ENCODE measurements at places on chromosomes 6 and 20.

GRCh38 chr6:155890409-155890808 is 434.8 kb upstream of the NOX3 start:
- no peak for DNase-seq

DNA sequence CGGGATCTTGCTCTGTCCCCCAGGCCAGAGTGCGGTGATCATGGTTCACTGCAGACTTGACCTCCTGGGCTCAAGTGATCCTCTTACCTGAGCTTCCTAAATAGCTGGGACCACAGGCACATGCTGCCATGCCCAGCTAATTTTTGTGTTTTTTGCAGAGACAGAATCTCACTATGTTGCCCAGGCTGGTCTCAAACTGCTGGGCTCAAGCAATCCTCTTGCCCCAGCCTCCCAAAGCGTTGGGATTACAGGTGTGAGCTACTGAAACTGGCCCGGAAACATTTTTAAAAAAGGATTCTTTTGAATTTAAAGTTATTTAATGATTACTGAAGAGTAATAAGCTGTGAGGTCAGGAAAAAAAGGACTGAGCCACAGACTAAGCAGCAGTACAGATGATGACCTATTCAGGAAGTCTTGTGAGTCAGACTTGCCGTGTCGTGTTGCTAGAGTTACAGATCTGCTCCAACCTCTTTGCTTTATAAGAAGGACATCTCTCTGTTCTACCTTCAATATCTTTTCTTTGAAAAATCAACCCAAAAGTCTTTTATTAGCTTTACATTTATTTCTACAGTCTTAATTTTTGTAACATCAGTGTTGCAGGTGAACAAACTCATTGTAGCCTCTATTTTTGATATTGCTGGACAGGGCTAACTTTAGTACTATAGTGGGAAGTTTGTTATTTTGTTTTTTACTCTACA is 108.7 kb downstream of the NCOA3 start:
- DNase-seq = peak; percentile 57

GRCh38 chr20:43751167-43752050 is 24.6 kb upstream of the GTSF1L start:
- peak; percentile 89 for DNase-seq

GRCh38 chr6:139313229-139313628 is 21.4 kb upstream of the TXLNB start:
- DNase-seq = no peak

GRCh38 chr6:148703900-148704299 is 42.9 kb upstream of the UST start:
- DNase-seq = no peak

- no peak for DNase-seq
Observed at GRCh38 chr6:81838724-81839426, 86.4 kb upstream of the TENT5A start.

DNA sequence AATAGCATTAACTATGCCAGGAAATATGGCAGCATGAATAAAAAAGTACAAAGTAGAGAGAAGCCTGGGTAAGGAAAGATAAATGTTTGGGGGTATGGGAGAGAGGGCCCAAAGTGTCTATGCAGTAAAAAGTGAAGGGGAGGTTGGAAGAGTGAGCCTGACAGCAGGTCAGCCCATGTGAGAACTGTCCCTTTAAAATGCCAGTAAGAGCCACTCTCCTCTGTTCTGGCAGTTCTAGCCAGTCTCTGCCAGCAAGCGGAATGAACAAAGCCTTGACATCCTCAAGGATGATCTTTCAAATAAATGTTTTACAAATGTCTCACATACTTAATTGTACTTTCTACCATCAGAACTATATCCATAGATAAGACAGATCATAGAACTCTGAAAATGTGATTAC is 164.5 kb downstream of the DST start:
- no peak for DNase-seq
